ENCODE measurements at places on chromosomes 2 and 18. TPM values are rescaled to one million over a fixed set of nuclear protein-coding genes. Genes with fewer than 3 reads are reported as not detected.

PTPRN gene
- 0.13 TPM for total RNA-seq

MAT2A gene
- total RNA-seq: 247 TPM

DNAH7 gene
- 2.7 TPM for total RNA-seq

CHRND gene
- total RNA-seq: not detected

LRATD1 gene
- total RNA-seq: under 0.01 TPM

MAB21L4 gene
- total RNA-seq: not detected

GCG gene
- total RNA-seq: not detected

HAUS1 gene
- total RNA-seq: 31.0 TPM

CKAP2L gene
- 7.1 TPM for total RNA-seq
